Activated CD8-positive, alpha-beta T cell treated with anti-CD3 and anti-CD28 coated beads, Interleukin-2, amount 10 ng/mL, durations not matched to agents 7 days and 5 days (primary cell): ENCODE measurements at places on chromosomes 7 and 10. TPM values are rescaled to one million over a fixed set of nuclear protein-coding genes. Genes with fewer than 3 reads are reported as not detected.

- H3K27ac ChIP-seq, result peak overlapping the region; percentile 86
- H3K4me3 ChIP-seq, result peak overlapping the region; percentile 37
- peaks cover 83% of the 10 kb centered on the region for H3K36me3 ChIP-seq
- H3K4me1 ChIP-seq, result peaks cover 83% of the 10 kb centered on the region
- no peaks in the 10 kb centered on the region for H3K27me3 ChIP-seq
- DNase-seq, result no peak
Observed at GRCh38 chr7:43642897-43643630, 60.2 kb downstream of the STK17A start.

HMX3 gene
- total RNA-seq, result not detected

DNA sequence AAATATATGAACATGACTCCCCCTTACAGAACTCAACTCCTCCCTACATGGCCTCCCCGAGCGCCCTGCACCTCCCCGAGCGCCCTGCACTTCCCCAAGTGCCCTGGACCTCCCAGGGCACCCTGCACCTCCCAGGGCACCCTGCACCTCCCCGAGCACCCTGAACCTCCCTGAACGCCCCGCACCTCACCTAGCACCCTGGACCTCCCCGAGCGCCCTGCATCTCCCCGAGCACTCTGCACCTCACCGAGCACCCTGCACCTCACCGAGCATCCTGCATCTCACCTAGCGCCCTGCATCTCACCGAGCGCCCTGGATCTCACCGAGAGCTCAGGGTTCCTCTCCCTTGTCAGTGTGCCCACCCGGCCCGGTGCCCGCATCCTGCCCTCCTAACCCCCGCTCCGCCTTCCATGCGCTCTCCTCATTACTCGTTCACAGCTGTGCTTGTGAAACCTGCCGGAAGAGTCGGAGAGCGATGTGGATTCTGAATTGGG, 134.3 kb downstream of the ACTR3B start:
- no peaks in the 10 kb centered on the region for H3K36me3 ChIP-seq
- H3K27me3 ChIP-seq, result no peaks in the 10 kb centered on the region
- H3K27ac ChIP-seq, result no peak overlapping the region
- DNase-seq, result no peak
- no peaks in the 10 kb centered on the region for H3K4me1 ChIP-seq

ATRNL1 gene
- not detected for total RNA-seq

GRCh38 chr10:97314671-97315070, 4.4 kb upstream of the FRAT1 start:
- no peak overlapping the region for H3K27ac ChIP-seq
- peaks cover 3% of the 10 kb centered on the region for H3K27me3 ChIP-seq
- DNase-seq, result no peak
- no peaks in the 10 kb centered on the region for H3K36me3 ChIP-seq
- H3K4me1 ChIP-seq, result peaks cover 7% of the 10 kb centered on the region
- no peak overlapping the region for H3K4me3 ChIP-seq

CNNM1 gene
- total RNA-seq, result 0.23 TPM

DNA sequence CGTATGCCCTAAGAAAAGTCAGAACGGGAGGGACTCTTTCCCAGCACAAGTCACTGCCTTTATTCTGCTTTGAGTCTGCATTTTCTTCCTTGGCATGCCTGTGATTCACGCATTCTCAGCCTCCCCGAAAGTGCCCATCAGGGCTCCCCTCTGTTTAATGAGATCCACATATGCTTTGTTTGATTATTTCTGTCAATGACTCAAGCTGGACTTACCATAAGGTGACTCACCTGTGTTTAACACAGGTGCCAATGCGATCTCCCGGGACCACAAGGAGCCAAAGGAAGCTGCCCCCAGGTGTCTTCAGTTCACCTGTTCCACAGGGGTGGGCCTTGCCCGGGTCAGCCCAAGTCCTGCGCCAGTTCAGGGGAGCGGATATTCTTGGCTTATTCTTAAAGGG, 386.0 kb upstream of the SHH start:
- H3K27ac ChIP-seq, result no peak overlapping the region
- H3K4me3 ChIP-seq, result no peak overlapping the region
- H3K36me3 ChIP-seq, result no peaks in the 10 kb centered on the region

DNA sequence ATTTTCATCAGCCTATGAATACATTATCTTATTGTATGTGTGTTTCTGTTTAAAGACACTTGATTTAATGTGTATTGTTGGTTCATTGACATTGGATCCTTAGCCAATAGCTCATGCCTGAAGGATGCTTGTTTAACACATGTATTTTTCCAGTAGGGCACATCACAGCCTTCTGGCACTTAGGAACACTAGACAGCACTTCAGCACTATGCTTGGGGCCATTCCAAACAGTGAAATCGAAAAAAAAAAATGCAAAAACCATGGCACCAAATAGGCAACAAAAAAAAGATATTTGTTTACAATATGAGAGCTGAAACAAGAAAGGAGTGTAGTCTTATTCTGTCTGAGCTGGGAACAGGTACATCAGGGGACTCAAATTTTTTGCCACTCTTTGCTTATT, 262.8 kb downstream of the SLC25A13 start:
- H3K27ac ChIP-seq, result no peak overlapping the region
- no peaks in the 10 kb centered on the region for H3K4me1 ChIP-seq
- H3K4me3 ChIP-seq, result no peak overlapping the region
- no peak for DNase-seq
- no peaks in the 10 kb centered on the region for H3K36me3 ChIP-seq

DNA sequence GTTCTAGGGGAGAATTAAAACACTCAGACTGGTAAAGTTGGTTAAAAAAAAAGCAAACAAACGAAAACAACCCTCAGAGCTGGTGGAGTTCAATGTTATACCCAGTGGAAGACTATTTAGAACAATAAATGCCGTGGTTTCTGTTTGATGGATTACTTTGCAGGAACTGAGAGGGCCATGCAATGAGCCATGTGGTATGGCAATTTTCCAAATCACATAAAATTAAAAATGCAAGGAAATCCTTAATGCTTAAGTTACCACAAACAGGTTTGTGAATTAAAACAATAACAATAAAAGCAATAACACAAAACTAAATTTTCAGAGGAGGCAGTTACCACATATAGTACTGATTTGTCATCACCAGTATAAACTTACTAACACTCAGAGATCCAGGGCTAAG, 96.9 kb downstream of the RTKN2 start:
- no peaks in the 10 kb centered on the region for H3K27me3 ChIP-seq
- peaks cover 50% of the 10 kb centered on the region for H3K36me3 ChIP-seq
- DNase-seq, result no peak
- no peak overlapping the region for H3K4me3 ChIP-seq

DNA sequence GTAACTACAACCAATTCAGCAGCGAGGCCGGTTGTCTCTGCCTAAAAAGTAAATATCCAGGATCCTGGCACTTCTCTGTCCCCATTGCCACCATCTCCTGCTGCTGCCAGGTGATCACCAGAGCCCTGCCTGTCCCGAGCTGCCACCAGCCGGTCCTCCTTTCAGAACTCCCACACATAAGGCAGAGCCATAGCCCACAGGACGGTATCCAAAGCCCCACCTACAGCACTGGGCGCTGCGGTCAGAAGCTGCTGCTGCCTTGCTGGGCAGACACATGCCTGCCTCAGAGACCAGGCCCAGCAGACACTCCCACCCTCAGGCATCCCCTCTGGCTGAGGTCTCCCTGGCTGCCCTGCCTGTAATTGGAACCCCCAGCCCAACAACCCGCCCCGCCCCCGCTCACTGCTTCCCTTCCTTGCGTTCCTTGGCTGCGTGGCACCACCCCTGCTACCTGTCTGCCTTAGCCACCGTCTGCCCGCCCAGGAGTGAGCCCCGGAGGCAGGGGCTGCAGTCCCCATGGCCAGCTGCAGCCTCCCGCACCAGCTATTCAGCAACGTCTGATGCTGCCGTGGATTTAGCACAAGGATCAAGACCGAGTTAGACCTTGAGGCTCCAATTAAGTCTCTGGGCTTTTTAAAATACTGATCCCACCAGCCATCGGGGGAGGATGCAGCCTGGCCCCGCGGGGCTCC, 100.7 kb downstream of the CYTH3 start:
- H3K4me3 ChIP-seq, result no peak overlapping the region
- no peak for DNase-seq
- no peaks in the 10 kb centered on the region for H3K36me3 ChIP-seq
- no peaks in the 10 kb centered on the region for H3K27me3 ChIP-seq
- H3K27ac ChIP-seq, result no peak overlapping the region

DNA sequence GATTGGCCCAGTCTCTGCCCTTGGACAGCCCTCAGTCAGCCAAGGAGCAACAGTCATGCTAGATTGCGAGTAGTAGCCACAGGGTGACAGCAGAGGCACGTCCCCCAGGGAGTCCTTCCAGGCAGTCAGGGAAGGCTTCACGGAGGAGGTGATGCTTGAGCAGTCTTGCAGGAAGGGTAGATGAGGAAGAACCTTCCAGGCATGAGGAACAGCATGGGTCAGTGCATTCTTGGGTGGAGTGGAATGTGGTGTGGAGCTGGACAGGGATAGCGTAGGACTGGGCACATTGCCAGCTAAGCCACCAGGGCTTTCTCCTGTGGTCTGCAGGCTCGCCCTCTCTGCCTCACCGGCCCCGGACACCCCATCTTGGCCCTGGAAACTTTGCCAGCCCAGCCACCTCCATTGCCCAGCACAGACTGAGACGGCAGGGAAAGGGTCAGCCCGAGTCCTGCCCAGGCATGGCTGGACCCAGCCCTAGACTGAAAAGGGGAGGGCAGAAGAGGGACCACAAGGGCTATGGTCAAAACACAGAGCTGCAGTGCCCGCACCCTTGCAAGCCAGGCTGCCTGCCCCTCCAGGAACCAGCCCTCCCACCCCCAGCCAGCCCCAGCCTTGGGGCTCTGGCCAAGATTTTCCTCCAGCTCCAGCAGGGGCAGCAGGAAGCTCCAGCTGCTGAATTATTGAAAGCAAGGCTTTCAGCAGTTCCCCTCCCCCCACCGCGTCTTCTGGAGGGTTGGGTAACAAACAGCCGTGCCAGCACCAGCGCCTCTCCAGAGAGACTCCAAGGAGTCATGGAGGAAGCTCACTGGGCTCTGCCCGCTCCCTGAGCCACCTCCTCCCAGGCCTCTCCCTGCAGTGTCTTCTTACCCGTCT, 18.7 kb downstream of the SRRM3 start:
- H3K36me3 ChIP-seq, result no peaks in the 10 kb centered on the region
- H3K27ac ChIP-seq, result no peak overlapping the region
- H3K4me1 ChIP-seq, result no peaks in the 10 kb centered on the region
- H3K4me3 ChIP-seq, result no peak overlapping the region
- DNase-seq, result no peak

GIMAP6 gene
- total RNA-seq, result 93.3 TPM

DNA sequence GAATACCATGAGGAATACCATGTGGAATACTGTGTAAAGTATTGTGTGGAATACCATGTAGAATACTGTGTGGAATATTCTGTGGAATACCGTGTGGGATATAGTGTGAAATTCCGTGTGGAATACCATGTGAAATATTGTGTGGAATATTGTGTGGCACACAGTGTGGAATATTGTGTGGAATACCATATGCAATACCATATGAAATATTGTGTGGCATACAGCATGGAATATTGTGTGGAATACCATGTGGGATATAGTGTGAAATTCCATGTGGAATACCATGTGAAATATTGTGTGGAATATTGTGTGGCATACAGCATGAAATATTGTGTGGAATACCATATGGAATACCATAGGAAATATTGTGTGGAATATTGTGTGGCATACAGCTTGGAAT, 135.1 kb upstream of the CHST15 start:
- H3K4me1 ChIP-seq, result no peaks in the 10 kb centered on the region
- no peak for DNase-seq
- no peaks in the 10 kb centered on the region for H3K27me3 ChIP-seq
- peaks cover 24% of the 10 kb centered on the region for H3K36me3 ChIP-seq

- H3K4me1 ChIP-seq, result no peaks in the 10 kb centered on the region
- no peak for DNase-seq
- H3K4me3 ChIP-seq, result no peak overlapping the region
Observed at GRCh38 chr7:106611911-106612310, 49.0 kb downstream of the CCDC71L start.

GRCh38 chr10:4434516-4435071, 391.4 kb upstream of the AKR1E2 start:
- no peak for DNase-seq
- no peak overlapping the region for H3K27ac ChIP-seq
- no peaks in the 10 kb centered on the region for H3K36me3 ChIP-seq
- no peak overlapping the region for H3K4me3 ChIP-seq

GRCh38 chr7:151512353-151512752, 7.3 kb downstream of the RHEB start:
- no peak overlapping the region for H3K4me3 ChIP-seq
- no peak for DNase-seq
- no peak overlapping the region for H3K27ac ChIP-seq
- peaks cover 71% of the 10 kb centered on the region for H3K4me1 ChIP-seq
- no peaks in the 10 kb centered on the region for H3K27me3 ChIP-seq

DNA sequence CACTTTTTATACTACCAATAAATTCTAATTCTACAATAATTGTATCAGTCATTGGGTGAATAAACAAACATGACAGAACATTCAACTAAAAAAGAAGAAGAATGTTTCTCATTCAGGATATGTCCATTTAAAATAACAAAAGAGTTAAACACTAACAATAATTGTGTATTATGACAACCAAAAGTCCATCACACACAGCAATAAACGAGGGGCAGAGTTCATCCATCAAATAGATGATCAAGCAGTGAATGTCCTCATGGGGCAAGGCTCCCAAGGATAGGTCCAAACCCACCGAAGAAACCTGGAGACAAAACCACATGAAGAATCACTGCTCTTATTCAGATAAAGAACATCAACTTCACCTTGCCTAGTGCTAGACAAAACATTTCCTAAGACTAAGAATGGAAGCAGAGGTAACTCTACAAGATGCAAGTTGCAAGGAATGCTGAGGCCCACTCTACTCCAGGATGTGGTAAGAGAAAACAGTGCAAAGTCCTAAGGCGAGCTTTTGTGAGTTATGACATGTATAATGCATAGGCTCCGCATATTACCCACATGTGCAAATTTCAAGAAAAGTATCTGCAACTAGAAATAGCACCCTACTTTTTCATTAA, 115.1 kb downstream of the PARD3 start:
- peaks cover 6% of the 10 kb centered on the region for H3K27me3 ChIP-seq
- H3K4me3 ChIP-seq, result no peak overlapping the region
- H3K4me1 ChIP-seq, result peaks cover 5% of the 10 kb centered on the region
- H3K27ac ChIP-seq, result no peak overlapping the region
- no peak for DNase-seq
- H3K36me3 ChIP-seq, result no peaks in the 10 kb centered on the region

DNA sequence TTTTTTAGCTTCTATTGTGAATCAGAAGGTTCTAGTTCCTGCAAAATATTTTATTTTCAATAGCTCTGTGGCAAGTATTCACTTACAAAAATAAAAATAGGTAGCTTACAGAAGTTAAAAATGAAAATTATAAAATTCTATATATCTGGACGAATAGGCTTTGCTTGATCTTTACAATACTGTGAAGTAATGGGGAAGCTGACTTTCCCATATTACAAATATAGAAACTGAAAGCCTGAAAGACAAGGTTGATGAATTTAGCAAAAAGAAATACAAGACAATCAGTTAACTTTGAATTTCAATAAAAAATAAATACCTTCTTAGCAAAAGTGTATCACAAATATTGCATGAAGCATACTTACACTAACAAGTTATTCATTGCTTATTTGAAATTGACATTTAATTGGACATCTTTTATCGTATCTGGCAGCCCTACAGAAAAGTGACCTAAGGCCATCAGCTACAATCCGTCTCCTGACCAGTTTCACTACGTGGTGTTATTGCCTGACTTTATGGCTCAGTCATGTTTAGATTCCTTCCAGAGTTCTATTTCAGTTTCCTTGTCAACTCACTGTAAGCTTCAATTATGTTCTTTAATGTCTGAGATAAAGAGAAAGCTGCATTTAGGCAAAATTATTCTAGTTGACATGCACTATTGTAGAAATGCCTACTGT, 310.5 kb upstream of the HGF start:
- H3K27ac ChIP-seq, result no peak overlapping the region
- H3K4me3 ChIP-seq, result no peak overlapping the region
- H3K27me3 ChIP-seq, result no peaks in the 10 kb centered on the region
- H3K4me1 ChIP-seq, result no peaks in the 10 kb centered on the region

ITIH5 gene
- not detected for total RNA-seq
